ENCODE measurements at places on chromosomes 4 and X.

GRCh38 chrX:154466036-154466435 lies 8.0 kb downstream of the PLXNA3 start:
- no peak for DNase-seq

DNA sequence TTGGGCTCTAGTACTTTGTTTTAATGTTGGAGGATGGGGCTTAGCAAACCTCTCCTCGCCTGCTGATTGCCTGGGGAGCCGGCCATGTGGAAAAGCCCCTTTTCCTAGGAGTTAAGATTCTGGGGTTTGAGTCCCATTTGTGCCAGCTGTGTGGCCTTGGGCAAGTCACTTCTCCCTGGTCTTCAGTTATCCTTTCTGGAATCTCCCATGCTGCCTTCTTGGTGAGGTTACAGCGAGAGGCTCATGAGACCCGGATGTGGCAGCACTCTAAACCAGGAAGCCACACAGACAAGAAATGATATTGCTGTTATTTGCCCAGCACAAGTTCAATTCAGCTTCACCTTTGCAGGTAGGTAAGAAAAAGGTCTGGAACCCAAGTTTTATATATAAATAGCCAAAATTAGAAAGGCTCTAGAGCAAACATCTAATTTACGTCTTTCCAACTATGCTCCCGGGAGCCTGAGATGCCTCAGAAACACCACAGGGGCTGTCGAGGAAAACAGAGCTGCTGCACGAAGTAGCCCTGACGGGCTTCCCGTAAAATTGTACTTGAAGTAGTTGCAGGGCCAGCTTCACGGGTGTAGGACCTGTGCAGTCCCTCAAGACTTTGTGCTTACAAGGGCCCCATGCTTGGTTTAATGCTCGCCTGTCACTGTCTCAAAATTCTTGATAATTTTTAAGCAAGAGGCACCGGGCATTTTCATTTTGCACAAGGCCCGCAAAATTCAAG lies 8.3 kb upstream of the SASH3 start:
- DNase-seq = no peak

GRCh38 chr4:142846108-142846728 lies at the start of gene INPP4B:
Gene INPP4B (minus strand): TSS chr4:142846301.
- DNase-seq = peak; percentile 79

- no peak for DNase-seq
Observed at GRCh38 chrX:3697701-3698279, 15.7 kb downstream of the PRKX start.

DNA sequence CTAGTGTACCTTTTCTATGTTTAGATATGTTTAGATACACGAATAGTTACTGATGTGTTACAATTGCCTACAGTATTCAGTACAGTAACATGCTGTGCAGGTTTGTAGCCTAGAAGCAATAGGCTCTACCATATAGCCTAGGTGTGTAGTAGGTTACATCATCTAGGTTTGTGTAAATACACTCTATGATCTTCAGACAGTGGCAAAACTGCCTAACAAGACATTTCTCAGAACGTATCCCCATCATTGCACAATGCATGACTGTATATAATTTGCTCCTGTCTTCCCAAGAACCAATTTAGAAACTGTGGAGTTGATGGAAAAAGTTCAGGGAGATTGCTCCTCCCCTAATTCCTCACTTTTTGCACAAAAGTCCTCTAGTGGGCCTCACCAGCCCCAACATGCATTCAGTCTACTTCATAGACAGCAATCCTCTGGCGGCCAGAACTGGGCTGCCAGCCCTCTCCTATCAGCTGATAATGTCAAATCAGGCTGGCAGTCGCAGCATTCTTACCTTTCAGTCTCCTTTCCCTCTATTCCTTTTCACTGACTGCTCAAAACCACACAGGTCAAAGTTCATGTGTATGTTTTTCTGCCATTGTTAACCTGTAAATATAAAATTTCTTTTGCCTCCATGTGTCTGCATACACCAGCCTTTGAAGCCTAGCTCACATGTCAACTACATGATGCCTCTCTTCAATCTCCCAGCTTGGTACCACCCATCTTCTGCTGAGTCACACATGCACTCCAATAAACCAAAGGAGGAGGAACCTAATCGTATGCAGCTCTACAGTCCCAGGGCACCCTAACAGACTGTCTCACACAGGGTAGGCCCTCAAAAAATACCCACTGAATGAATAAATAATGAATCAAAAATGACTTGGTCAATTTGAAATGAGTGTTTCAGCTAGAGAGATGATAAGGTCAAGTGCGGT lies 32.0 kb downstream of the BCLAF3 start:
- DNase-seq = no peak

- no peak for DNase-seq
Observed at GRCh38 chr4:88391703-88392102, 13.1 kb downstream of the HERC6 start.

GRCh38 chrX:19005909-19006308 lies 22.0 kb upstream of the PHKA2 start:
- no peak for DNase-seq

DNA sequence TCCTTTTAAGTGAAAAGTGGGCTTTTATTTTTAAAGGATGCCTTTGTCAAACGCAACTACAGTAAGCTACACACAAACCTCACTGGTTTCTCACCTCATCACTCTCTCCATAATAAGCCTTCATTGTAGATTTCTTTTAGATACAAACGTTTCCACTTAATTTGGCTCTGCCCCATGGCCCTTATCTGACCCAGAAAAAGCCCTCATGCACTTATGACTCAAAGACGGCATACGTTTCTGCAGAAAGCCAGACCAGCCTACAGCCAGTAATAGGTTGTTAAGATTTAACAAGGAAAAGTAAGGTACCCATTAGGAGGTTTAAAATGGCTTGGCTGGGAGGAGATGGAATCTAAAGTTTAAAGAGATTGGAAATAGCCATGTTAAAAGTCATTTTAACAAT lies 914.6 kb upstream of the INTU start:
- no peak for DNase-seq

- DNase-seq = no peak
Observed at GRCh38 chrX:3550160-3550751, 163.2 kb downstream of the PRKX start.

- DNase-seq = no peak
Observed at GRCh38 chrX:2572740-2573139, 72.0 kb upstream of the DHRSX start.

- no peak for DNase-seq
Observed at GRCh38 chrX:80285131-80285773, 135.0 kb upstream of the TENT5D start.

DNA sequence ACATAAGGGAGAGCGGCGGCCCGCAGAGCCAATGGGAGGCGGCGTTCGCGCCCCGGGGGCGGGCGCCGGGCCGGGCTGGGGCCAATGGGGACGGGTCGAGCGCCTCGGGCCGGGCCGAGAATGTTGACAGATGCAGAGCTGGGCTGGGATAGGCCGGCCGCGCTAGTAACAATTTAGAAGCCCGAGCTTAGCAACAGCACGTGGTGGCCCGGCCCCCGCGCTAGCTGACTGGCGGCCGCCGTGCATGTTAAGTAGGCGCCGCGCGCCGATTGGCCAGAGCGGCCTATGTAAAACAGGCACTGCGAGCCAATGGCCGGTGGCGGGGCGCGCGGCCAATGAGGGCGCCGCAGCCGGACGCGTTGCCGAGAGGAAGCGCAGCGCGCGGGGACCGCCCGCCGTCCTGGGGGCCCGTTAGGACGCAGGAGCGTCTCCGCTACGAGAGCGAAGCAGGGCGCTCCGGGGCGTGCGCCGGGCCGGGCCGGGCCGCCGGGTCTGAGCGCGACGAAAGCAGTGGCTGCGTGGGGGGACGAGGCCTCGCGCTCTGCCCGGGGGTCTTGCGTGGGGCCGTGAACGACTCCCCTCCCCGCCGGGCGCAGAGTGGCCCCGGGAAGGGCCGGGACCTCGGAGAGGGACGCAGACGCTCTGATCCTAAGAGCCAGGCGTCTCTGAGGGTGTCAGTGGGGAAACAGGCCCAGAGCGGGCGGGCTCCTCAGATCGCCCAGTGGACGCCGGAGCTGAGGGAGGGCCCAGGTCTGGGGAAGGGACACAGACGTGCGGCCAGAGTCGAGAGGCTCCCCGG lies 435 bp upstream of the MXD4 start:
- DNase-seq = peak; percentile 100

DNA sequence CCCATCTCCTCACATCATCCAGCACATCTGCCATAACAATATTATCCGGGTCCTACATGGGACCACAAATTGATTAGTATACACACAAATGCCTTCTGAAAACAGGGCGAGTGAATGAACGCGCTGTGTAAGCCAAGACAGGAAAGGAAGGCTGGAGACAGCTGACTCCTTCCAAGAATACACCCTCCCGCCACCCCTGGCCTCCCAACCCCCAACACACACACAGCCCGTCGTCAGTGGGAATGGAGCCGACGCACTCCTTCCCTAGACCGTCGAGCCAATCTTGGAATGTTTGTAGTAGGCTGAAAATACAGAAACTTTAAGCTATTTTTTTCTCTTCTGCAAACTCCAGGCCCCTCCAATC lies 319 bp upstream of the MAGEH1 start:
- DNase-seq = no peak

DNA sequence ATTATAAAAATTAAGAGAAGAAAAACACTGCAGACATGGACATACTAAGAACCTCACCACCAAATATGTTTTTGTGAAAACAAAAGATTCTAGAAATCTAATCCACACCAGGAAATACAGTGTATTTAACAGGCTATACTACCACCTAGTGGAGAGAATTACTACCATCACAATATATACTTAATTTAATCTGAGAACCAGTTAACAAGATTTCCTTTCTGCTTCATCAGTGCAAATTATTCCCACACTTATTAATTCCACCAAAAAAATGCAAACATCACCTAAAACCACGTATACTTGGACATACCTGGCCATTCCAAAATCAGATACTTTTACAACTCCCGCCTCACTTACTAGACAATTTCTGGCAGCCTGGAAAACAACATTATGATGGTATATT lies 7.0 kb upstream of the TXK start:
- DNase-seq = no peak

- DNase-seq = no peak
Observed at GRCh38 chr4:41385481-41385880, 128.8 kb downstream of the UCHL1 start.

GRCh38 chr4:54165438-54165837 lies 63.7 kb upstream of the PDGFRA start:
- no peak for DNase-seq

- no peak for DNase-seq
Observed at GRCh38 chrX:99383786-99384185, 1026.3 kb downstream of the PCDH19 start.

GRCh38 chrX:111914398-111915090 lies 38.6 kb downstream of the TRPC5OS start:
- no peak for DNase-seq

DNA sequence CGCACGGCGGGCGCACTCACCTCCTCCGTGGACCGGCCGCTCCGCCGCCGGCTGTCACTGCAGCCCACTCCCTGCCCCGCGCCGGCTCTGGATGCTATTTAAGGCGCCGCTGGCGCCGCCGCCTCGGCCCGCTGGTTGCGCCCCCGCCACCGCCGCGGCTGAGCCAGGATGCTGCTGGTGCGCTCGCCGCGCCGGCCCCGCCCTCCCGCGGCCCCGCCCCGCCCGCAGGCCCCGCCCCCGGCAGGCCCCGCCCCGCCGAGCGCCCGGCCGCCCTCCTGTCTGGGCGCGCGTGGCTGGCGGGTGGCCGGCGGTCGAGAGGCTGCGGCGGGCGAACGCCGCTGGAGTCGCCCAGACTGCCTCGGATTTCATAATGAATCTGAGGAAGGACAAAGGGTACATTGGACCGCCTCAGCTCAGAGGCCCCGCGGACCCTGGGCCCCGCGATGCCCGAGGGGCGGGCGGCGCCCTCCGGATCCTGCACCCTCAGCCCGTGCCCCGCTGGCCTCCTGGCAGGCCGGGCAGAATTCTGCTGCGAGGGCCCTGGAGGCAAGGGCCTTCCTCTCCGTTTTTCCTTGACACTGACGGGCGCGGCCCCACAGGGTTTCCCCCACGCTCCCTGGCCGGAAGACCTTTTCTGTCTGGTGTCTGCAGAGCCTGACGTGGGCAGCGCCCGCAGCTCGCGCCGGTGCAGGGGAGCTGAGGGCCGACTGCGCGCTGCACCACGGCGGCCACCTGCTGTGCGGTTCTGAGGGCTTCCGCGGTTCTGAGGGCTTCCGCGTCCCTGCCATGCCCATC lies at the start of gene ACSL1:
TSS of gene ACSL1 (minus strand) at position 73 of the 795 bp plus-strand sequence. CDS start 22,454 bp downstream, outside the sequence.
- peak; percentile 88 for DNase-seq

DNA sequence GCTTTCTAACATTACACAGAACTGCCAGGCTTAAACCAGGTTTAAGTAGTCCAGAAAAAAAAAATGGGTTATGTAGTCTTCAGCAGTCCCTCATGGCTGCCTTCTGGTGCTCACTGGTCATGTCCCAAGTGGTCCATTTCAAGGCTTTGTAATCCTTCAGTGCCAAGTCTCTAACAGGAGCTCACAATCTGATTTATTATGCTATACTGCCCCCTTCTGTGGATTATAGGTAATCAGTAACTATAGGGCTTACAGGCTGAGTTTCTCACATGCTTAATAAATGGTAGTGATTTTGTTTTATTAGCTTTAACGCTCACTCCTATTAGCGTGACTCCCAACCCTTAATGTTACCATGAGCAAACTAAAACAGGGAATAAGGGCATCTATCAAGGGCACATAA lies 92.5 kb upstream of the EDA2R start:
- DNase-seq = no peak

- DNase-seq = no peak
Observed at GRCh38 chr4:186643501-186644310, 80.0 kb downstream of the FAT1 start.

- DNase-seq = no peak
Observed at GRCh38 chr4:51835855-51836254, 7.1 kb upstream of the DCUN1D4 start.

DNA sequence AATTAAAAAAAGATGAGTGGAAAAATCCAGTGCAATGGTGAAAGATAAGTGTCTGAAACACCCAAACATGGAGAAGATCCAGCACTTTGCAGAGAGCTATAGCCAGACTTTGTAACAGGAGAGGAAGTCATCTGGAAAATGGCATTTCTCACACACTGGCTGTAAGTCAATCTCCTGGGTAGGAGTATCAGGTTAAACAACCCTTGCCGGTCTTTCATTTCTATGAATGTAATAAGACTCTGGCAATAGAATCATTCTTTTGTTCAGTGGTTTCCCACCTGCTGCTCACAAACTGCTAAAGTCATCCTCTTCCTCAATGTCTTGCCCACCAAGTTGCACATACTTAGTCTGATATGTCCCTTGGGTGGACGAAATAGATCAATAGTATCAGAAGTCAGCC lies 94.0 kb upstream of the ATP8A1 start:
- no peak for DNase-seq

DNA sequence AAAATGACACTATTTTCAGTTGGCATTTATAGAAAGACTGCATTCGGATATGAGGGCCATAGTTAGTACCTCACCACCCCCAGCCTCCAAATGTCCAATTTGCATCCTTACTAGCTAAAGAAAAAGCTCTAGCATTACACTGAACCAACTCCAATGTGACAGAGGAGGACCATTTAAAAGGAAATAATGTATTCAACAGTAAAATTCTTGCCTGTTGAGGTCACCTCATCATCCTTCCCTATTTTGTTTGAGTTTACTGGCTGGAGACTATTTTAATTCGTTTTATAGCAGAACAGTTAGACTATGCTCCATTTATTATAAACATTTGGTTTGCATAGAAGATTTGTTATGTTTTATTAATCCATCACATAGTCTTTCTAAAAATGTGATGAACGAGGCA lies 88.2 kb upstream of the PPARGC1A start:
- DNase-seq = no peak

GRCh38 chr4:25452081-25452480 lies 75.0 kb downstream of the ANAPC4 start:
- no peak for DNase-seq

Data from coronary artery (tissue), 2 donors.